ENCODE measurements at places on chromosomes 11 and 22.

GRCh38 chr22:35172442-35172841 is 84.9 kb upstream of the HMGXB4 start:
- no peak for DNase-seq

- DNase-seq = no peak
These were observed at the start of gene RHOD for GRCh38 chr11:67056267-67057204. RHOD (plus strand) TSS chr11:67056847; CDS start chr11:67056903, 56 bp downstream.

- DNase-seq = no peak
These were observed 10.7 kb downstream of the FAM118A start for GRCh38 chr22:45320357-45320976.

GRCh38 chr22:20021196-20022181 is 579 bp downstream of the TANGO2 start:
- DNase-seq = no peak

- DNase-seq = no peak
These were observed 3.7 kb downstream of the NPTXR start for GRCh38 chr22:38840129-38840528.

DNA sequence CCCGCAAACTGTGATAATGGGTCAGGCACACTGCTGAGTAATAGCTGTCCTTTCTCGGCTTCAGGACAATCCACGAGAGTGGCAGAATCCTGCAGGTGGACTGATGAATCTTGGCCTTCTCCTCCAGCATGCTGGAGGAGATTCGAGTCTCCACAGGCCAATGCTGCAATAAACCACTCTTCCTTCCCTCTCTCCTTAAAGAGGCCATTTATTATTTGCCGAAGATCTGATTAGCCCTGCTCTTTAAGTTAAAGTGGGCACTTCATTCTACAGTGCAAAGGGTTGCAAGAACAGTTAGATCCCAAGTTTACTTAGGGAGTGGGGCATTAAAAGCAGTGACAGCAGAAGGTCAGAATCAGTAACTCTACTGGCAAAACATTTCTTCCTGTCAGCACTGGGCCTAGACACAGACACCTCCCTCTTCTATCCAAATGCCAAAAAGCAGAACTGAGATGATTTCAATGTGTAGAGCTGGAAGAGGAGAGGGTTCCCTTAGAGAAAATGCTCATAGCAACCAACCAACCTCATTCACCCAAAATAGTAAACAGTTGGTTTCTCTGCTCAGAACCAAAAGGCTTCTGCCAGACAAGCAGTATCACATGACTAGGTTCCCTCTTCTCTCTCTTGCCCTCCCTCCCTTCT is 121.7 kb downstream of the SGSM3 start:
- DNase-seq = no peak

DNA sequence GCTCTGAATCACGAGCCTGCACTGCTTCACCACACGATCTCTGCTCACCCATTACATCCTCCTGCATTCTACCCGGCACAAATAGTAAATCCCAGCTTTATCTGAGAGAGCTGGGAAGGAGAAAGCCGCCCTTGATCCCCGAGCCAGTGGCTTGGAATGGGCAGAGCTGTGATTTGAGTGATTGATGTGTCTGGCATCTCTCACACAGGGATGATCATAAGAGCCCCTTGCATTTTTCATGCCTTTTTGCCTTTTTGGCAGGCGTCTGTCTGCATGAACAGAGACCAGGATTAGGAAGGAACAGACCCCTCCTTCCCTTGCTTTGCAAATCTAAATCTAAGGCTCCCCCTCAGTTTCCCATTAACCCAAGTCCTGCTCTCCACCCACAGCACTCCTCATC is 945.3 kb downstream of the NTM start:
- DNase-seq = no peak

DNA sequence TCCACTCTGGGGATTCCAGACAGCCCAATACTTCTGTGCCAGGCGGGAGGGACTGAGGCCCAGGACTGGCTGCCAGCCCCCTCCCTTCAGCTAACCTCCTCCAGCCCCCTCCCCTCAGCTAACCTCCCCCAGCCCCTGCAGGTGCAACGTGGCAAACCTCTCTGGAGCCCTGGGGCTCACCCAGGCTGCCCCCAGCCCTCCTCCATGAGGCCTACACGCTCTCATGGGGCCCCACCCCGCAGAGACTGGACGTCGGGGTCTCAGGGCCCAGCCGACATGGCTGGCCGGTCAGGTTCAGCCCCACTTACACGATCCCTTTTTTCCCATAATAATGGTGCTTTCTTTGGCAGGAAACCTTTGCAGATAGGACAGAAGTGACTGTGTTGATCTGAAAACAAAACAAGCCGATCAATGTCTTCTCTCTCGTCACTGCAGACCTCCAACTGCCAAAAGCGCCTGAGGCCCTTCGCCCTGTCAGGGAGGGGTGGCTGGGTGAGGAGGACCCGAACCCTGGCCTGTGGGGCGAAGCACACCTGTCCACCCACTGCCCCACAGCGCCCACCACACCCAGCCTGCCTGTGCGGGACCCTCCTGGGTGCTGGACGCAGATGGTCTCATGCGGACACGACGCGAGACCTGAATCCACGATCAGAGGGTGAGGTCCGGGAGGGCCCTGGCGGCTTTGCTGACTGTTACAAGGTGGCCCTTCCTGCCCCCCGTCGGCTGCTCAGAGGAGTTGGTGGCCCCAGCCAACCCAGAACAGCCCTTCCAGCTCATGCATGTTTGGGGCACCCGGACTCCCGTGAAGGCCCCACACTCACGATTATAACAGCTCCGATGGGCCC is 33.6 kb downstream of the TRMU start:
- DNase-seq = no peak

DNA sequence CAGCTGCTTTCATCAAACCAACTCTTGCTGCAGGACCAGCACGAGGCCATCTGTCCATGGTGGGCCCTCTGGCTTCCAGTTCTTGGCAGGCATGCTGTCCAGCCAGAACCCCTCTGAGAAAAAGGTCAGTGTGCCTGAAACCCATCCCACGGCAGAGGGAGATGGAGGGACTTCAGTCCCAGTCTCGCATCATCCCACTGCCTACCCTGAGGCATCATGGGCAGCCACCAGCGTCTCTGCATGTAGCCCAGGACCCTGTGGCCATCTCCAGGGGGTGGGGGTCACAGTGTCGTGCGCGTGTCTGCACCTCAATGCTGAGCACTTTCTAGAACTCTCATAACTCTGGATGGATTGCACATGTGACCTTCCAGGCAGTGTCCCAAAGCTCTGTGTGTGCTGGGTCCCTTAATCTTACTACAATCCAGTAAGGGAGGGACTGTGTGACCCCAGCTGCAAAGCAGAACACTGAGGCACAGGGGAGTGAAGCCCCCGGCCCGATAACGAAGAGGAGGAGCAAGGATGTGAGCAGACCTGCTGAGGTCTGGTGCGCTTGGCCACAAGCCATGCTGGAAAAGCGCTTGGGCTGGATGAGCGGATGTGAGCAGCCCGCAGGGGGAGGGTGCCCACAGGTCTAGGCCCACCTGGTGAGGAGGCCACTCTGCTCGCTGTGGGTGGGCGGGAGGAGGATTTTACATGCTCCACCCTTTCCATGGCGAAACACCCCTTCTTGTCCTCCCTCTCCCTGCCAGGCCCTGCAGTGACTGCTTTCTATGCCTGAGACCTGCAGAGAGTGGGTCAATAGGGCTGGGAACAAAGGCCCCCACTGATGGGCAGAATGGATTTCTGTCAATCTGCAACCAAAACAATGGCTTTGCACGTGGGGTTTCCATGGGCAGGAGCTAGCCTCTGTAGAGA is 1401.0 kb downstream of the BRD1 start:
- no peak for DNase-seq

DNA sequence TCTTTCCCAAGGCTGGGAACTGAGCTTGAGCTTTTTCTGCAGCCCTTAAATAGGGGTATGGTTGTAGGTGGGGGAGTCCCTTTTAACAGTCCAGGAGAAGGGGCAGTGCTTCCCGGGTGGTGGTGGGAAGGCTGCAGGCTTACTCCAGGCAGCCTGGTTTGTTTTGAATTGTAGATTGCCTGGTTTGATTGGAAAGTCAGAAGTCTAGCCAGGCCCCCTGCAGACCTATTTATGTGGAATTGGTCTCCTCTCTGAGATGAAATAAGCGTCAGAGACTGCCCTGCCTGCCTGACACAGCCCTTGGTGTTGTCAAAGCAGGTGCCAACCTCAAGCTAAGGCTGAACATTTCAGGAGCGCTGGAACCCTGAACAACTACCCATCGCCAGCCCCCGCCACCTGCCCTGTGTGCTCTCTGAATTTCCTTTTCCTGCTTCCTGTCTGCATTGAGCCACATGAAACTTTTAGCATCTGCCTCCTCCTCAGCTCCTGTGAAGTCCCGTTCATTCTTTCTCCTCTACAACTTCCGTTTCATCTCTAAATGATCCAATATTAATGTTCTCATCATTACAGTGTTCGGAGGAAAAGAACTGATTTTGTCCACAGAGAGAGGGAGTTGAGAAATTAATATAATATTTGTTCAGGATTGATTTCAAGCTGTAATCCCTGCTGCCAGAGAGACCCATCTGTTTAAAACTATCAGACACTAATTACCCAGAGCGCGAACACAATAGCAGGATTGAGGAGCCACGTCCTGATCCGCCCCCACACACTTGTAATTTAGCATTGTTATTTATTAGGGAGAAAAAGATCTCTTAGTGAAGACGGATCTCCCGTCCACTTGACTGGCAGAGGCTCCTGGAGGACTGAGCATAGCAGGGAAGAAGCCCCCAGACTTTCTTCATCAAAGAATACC is 136.5 kb downstream of the TRIM29 start:
- DNase-seq = no peak

DNA sequence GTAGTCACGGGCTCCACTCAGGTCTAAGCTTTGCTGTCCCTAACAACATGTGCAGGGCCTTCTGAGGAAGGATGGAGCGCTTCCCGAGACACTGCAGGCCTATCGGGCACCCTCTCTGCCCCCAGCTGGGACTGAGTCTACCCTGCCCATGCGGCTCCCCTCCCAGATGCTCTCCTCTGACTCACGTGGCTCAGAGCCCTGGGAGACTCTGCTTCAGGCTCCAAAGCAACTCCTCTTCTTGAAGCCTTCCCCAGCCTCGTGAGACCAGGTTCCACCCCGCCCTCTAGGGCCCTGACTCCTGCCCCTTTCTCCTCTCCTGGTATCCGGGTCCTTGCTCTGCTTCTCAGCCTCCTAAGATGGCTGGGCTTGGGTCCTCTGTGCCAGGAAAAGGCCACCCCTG is 28.4 kb upstream of the ARFGAP3 start:
- DNase-seq = no peak

- no peak for DNase-seq
These were observed 27.6 kb upstream of the CD44 start for GRCh38 chr11:35111161-35112055.

GRCh38 chr11:104053743-104054478 is 17.5 kb downstream of the DDI1 start:
- DNase-seq = no peak

DNA sequence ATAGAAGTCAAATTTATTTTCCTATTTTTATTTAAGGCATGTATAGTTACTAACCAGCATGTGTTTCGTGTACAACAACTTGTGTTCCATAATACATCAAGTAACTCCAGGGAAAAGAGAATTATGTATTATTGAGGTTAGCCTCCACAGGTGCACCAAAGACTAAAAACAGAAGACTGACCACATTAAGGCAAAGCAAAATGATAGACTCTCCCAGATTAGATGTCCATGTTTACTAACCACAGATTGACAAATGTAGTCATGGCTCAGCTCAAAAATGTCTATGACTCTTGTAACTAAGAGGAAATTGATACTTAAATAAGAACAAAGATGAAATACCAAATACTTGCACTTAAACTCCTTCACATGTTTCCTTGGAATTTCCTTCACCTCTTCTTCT is 238.5 kb downstream of the METTL15 start:
- no peak for DNase-seq
